ENCODE measurements at places on chromosomes 2 and 18. TPM values are rescaled to one million over a fixed set of nuclear protein-coding genes. Genes with fewer than 3 reads are reported as not detected.

- peak; percentile 87 for DNase-seq
Measured at GRCh38 chr2:168192839-168193616, 54.4 kb downstream of the STK39 start.

NFU1 gene
- 13.1 TPM for total RNA-seq

GRCh38 chr2:12806549-12807242, 90.0 kb downstream of the TRIB2 start:
- DNase-seq, result no peak

DNA sequence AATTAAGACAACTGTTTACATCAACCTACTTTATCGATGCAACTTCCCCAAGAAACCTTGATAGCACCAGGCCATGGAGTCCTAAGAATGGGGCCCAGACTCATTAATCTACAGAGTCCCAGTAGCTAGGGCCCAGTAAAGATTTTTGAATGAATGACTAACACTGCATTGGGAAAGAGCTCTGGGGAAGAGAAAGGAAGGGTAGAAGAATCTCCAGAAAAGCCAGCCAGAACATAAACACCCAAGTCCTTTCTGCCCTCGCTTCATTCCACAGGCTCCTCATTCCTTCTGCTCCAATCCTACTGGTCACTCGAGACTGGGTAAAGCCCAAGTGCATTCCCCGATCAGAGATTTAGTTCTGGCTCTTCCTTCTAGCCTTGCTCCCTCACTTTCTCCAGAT, 44.3 kb downstream of the CYRIA start:
- no peak for DNase-seq

DNA sequence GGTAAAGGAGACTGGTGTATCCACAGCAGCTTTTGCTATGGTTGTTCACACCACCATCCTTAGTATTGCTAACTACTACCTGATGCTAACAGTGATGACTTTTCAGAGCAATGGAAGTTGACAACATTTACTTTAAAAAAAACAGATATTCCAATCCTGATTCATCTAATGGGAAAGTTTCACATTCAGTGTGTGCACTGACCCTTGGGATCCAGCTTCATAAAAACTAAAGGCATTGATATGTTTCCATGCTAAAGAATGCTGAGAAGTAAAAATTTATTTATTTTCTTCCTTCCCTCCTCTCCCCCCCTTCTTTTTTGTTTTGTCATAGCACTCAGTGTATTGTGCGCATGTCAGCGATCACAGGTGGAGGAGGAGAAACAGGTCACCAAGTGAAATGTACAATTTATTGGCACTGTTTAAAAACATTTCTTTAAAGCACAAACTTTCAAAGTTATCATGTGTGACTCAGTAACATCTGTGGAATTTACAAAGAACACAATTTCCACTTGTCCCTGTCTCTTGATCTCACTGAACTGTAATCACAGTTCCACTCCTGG, 229.9 kb downstream of the ALK start:
- DNase-seq, result no peak

DNA sequence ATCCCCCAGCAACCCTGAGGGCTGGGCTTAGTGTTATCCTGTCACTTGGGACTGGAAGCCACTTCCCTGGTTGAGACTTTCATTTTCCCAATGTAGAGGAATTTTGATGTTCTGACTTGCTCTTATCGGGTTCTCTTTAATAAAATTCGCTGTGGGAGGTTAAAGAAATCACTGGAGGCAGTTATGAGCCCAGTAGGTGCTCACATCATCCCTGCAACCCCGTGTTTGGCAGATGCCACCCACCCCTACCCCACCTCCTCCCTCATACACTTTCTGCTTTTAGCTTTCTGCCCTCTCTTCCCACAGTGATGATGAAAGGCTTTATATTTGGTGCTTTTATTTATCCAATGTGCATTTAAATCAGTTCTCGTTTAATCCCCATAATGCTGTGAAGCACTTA, 106.6 kb downstream of the MAPK4 start:
- DNase-seq, result no peak

DNA sequence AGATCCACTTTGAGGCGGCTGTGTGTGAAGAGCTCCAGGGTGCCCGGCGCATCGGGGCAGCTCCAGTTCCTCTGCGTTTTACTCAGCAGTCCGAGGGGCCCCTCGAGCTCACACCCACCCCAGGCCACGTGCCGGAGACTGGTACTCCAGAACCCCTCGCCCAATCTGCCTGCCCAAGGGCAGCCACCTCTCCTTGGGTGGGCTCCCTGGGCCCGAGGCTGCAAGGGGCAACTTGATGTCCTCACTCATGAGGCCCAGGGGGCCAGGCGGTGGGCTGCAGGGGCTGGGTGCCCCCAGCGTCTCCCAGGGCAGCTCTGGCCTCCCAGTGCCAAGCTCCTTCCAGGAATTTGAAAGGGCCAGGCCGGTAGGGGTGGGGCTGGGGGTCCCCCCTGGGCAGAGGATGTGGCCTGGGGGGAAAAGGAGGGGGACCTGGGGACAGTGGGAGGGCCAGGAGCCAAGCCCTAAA, 16.7 kb downstream of the RAMP1 start:
- DNase-seq, result no peak

TMEM200C gene
- total RNA-seq, result not detected

- no peak for DNase-seq
Measured at GRCh38 chr2:153299809-153300208, 178.8 kb downstream of the RPRM start.

ESCO1 gene
- total RNA-seq, result 3.3 TPM

DNA sequence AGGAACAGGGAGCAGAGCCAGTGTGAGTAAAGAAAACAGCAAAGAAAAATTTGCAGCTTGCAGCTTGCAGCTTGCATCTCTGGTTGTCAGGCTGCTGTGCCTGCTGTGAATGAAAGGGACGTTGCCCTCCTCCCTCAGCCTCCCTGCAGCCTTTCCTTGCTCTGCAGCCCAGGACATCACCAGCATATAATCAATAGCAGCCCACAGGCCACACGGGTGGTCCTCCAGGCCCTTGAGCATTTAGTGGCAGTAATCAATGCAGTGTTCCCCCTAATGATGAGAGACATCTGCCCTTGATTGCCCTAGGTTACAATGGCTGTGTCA, 122.2 kb upstream of the TACR1 start:
- no peak for DNase-seq

GRCh38 chr2:180907731-180908130, 72.7 kb upstream of the UBE2E3 start:
- DNase-seq, result no peak

PLCD4 gene
- total RNA-seq, result not detected

GRCh38 chr18:27848336-27848735, 328.6 kb downstream of the CDH2 start:
- DNase-seq, result no peak

Measured in HT-29 (cell line).